ENCODE measurements at places on chromosomes 3 and 15. TPM values are rescaled to one million over a fixed set of nuclear protein-coding genes. Genes with fewer than 3 reads are reported as not detected.

Gene AGBL1
- 0.26 TPM for polyA plus RNA-seq

DNA sequence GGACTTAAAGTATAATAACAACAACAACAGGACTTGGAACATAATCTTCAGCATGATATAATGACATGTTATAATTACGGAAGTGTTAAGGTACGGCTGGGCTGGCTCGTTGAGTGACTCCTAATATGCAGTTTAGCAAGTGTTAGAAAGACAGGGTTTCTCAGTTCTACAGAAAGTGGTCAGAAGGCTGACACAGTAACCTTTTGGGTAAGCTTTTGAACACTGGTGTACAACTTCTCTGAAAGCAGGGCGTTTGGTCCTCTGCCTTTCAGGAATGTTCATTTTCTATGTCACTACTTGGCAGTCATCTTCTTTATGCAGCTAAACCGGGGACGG is 133.3 kb upstream of the SLC2A2 start:
- DNase-seq = no peak

DNA sequence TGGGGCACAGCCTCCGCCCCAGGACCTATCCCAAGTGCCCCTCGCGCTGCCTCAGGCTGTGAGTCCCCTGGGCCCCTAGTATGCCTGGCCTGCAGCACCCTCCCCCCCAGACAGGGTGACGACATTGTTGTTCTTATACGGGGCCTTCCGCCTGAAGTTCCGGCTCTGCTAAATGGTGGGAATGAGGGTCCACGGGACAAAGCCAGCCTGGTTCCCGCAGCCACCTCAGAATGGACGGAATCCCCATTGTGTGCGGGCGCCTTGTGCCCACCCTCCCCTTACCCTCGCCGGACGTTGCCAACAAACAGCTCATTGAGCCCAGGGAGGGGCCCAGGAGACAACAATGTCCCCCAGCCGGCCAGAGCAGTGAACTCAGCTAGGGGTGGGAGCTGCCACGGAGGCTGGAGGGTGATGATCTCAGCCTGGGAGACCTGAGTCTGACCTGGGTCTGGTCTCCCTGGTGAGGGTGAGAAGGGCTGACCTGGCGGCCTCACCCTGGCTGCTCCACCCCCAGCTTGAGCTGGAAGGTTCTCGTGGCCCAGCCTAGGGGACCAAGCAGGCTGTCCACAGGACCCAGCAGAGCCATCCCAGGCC is 10.2 kb upstream of the DLL4 start:
- no peak for DNase-seq

DNA sequence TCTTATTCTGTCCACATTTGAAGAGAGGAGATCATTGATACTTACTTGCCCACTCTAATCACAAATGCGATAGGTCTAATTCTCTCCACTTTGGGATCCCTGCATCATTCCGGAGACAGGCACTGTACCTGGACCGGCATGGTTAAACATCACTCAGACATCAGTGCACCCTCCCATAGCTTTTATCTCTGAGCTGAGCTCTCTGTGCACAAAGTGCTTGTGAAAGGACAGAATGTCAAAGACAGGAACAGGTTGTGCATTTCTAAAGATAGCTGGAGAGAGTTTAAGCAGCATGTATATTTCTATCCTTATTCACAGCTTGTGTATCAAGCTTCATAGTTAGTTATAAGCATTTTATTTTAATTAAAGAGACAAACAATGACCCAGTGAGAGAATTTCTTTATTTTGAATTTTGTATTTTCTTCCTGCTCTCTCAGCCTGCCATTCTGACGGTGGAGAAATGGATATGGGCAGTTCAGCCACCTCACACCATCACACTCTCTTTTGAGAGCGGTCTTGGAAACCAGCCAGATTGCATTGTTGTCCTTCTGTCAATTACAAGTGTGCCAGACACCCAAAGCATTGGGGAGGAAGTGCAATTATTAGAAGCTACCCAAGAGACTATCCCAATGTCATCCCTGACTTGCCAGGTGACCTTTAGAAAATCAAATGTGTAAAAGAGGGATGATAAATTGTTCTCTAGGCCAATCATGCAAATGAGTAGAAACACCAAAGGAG is 65.2 kb upstream of the CHL1 start:
- DNase-seq = no peak

Gene CRABP1
- 2.6 TPM for polyA plus RNA-seq

DNA sequence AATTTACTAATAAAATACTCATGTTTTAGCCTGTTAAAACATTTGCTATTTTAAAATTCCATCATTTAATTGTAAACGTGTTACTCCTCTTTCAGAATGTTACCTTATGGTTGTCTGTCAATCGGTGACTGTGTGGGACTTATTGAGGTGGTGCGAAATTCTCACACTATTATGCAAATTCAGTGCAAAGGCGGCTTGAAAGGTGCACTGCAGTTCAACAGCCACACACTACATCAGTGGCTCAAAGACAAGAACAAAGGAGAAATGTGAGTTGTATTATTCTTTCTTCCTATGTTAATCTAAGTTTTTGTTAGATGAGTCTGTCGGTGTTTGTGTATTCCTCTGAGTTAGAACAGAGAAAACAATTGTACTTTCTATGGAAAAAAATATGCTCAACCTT is 21.7 kb downstream of the KCNMB3 start:
- no peak for DNase-seq

DNA sequence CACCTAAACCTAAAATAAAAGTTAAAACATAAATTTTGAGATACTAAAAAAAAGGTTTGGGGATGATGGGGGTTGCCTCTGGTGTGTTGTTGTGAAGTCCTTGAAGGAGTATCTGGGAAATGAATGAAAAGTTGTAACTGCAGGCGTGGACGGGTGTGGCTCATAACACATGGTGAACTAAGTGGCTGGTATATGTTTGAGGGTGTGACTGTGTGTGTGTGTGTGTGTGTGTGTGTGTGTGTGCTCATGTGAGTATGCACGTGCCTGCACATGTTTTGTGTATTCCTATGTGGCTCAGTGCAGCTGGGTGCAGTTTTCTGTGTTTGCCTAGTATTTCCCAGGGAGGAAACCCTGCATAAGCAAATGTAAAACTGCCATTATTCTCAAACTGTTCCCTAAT is 229.9 kb upstream of the TRIM42 start:
- DNase-seq = no peak

GRCh38 chr15:49865925-49866757 is 245.3 kb downstream of the DTWD1 start:
- DNase-seq = no peak

DNA sequence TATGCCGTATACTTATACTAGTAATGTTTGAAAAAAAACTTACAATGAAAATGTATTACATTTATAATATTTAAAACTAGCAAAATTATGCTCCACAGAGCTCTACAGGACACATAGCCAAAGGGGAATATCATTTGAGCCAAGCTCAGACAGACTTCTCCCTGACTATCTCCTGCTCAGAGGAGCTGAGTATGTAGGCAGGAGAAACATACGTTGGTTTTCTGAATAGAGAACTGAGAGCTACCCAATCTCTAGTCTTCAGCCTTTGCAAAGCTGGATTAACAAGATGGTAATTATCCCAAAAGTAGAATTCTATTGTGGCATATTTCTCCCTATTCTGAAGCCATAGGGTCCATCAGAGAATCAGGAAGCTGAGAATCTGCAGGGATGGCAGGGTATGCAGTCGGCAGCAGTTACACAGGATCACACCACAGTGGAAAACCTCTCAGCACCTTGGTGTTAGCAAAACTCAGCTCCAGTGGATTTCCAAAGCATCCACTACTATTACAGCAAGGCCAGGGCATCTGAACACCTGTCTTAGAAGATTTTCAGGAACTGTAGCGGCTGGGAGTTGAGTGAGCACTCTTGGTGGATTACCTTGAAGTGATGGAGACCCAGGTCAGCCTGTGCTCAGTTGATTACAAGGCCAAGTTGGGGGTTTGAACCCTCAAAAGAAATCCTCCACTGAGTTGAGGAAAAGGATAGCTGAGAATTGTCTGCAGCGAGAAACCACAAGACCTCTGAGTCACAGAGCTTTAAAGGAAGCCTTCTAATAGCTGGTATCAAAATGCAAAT is 30.1 kb downstream of the GPR15 start:
- DNase-seq = no peak

GRCh38 chr3:48268381-48268935 is 27.6 kb downstream of the ZNF589 start:
- no peak for DNase-seq

Gene DNAH12
- 6.1 TPM for polyA plus RNA-seq

DNA sequence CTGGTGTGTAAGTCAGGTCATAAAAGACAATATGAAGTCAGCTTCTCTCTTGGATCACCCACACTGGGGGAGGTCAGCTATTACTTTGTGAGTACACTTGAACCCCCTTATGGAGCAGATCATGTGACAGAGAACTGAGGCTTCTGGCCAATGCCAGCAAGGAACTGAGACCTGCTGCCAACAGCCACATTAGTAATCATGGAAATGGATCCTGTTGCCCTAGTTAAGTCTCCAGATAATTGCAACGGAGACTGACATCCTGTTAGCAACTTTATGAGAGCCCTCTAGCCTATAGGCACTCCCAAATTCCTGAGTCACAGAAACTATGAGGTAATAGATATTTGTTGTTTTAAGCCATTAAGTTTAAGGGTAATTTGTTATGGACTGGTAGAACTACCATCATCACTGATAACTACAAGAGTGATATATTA is 110.4 kb upstream of the GMNC start:
- no peak for DNase-seq

Gene CHCHD6
- polyA plus RNA-seq = 20.7 TPM

Gene CLDN1
- polyA plus RNA-seq = 1.6 TPM

DNA sequence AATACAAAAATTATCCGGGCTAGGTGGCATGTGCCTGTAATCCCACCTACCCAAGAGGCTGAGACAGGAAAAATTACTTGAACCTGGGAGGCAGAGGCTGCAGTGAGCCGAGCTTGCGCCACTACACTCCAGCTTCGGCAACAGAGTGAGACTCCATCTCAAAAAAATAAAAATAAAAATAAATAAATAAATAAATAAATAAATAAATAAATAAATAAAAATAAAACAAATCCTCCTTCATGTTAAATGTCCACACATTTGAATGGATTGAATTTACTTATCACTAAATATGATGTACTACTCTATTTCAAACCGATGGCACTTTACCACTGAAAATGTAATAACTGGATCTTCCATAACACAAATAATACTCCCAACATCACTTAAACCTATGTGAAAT is 36.3 kb downstream of the ZBTB20 start:
- DNase-seq = no peak

GRCh38 chr15:55267401-55268175 is 22.0 kb downstream of the RAB27A start:
- DNase-seq = no peak

Gene CPLX3
- not detected for polyA plus RNA-seq

DNA sequence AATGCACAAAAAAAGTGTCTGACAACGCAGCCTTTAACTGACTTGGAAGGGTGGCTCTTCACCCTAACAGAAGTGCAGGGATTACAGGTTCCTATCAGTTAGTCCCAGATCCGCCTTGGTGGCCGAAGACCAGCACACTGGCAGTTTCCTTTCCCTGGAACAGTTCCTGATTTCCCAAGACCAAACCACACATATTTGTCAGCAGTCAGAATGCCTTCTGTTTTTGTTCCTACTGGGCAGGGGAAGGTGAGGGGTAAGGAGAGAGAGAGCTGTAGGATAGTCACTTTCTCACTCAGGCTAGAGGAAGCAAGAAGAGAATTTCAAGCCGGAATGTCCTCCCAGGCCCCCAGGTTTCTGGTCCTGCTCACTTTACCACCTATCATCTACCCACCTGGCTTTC is 9.2 kb downstream of the CXCR6 start:
- no peak for DNase-seq

Gene FANCD2OS
- polyA plus RNA-seq = 0.36 TPM

Gene DAZL
- not detected for polyA plus RNA-seq

Gene CHAC1
- polyA plus RNA-seq = 1.1 TPM

DNA sequence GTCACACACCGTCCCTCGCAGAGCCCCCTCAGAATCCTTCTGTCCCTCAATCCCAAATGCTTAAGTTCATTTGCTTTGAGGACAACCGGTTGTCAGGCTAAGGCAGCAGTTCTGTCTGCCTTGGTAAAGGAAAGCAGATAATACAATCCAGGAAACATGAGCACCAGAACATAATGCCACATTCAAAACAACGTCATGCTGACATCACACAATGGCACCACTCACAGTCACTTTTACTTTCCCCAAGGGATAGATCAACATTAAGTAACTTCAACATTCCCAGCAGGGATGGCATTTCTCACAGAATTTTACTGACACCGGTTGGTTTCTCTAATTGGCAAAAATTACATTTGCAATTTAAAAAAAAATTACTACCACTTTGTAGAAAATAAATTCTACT is 74.6 kb upstream of the PSMD6 start:
- DNase-seq = no peak

- no peak for DNase-seq
Measured at GRCh38 chr3:139312959-139313358, 30.9 kb upstream of the MRPS22 start.

Measured in right lung (tissue), 10 donors.